ENCODE measurements at places on chromosomes 4 and X.

DNA sequence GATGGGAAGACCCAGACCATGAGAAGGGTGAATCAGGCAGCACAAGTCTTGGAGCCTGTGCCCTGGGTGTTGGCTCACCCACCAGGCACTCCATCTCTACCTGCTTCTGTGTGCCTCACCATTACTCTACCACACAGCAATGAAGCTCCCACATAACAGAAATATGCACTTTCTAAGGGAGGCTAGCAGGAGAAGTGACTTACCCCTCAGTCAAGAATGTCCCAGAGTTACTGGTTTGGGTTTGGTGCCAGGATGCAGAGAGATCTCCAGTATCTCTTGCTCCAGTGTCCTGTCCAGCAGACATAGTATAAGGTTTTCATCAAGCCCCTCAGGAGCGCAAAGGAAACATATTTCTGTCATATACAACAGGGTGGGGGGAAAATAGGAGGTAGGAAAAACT lies 11.3 kb upstream of the RAB40A start:
- DNase-seq, result no peak

GRCh38 chr4:23981328-23981727 lies 91.5 kb upstream of the PPARGC1A start:
- DNase-seq, result no peak

DNA sequence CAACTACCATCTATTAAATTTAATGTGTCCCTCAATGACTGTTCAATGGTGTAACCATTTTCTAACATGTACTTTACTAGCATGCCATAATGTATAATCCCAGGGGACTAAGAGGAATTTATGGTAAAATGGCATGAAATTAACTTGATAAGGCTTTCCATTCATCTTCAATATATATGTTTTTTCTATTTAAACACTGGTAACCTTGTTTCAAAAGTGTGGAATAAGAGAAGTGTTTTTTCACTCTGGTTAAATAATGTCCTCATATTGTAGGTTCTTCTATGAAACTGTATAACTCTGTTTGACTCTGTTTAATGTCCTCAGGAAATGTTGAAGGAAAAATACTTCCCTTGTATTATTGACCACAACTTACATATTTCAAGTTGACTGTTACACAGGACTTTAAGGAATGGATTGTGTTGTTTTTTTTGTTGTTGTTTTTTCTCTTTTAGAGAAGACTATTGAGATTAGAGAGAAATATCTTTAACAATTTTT lies 113.8 kb upstream of the ARSJ start:
- DNase-seq, result no peak

DNA sequence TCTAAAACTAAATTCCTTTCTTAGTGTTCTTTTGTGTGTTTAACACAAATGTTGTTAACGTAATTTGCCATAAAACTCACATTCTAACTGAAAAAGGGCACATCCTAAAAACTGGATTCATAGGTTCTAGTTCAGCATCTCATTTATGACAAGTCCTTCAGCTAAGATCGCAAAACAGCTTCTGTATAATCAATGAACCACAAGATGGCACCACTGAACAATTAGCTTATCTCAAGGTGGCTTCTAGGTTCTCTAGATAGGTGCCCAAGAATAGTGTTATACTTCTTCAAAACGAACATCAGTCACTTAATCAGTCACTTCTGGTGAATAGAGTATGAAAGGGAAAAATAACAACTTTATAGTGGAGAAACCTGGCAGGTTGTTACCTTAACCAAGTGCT lies 54.3 kb downstream of the NRK start:
- DNase-seq, result no peak

DNA sequence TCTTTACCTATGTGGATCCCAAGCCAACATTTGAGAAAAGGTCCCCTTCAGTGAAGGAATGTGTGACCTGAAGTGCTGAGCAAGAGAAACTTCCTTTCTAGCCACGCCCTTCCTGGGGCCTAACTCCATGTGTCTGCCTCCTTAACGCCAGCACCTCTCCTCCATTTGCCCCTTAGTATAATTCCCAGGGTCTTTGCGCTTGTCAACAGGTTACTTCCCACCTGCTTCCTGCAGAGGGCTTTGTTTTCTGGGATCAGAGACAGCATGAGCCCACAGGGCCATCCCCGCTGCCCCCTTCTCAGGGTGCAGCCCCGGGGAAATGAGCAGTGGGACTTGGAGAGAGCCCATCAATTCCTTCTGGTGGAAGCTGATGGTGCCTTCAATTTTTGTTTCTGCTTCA lies 45.9 kb upstream of the DRD5 start:
- no peak for DNase-seq

DNA sequence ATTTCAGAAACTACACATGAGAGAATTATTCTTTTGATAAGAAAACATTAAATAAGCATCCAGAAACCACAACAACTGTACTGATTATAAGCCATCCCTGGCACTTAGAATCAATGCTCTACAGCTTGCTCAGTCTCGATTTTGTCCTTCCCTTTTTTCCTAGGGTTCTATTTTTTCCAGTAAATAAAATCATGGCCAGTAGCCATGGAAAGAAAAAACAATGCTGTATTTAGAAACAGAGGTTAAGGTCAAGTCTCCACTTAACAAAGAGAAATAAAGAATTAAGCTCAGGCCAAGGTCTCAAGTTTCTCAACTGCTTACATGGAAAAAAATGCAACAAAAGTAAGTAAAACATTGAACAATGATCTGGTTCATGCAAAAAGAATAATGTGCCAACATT lies 38.7 kb upstream of the GRID2 start:
- no peak for DNase-seq

- no peak for DNase-seq
Measured at GRCh38 chrX:84078991-84079390, 109.0 kb downstream of the RPS6KA6 start.

DNA sequence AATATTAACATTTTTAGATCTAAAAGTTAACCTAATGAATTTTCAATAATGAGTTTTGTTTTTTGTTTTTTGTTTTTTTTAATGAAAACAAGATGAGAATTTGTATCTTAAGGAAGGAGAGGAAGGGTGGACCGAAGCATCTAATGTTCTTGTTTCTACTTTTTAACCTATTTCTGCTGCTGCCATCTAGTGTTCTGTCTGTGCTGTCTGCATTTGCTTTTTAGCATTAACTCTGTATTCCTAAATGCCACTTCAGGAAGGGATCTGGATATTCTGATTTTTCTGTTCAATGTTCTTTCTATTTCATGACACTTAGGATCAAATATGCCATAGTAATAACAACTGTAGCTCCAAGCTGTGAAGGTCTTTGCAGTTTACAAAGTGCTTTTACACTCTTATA lies 161.7 kb downstream of the BRWD3 start:
- DNase-seq, result no peak

DNA sequence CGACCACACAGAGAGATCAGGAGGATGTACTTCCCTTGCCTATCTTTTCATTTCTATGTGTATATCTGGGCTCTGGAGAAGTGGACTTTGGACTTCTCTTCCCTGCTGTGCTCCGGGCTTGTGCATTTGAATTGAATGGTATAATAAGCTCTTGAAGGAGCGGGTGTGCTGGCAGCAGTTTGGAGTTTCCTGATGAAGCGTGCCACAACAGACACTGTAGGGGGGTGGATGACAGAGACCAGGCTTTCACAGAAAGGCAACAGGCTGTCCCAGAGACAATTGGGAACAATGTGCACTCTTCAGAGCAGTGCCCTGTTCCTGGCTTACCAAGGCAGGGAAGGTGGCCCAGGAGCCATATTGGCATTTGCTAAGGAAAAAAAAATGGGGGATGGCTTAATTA lies 170.1 kb downstream of the FRMPD4 start:
- no peak for DNase-seq

DNA sequence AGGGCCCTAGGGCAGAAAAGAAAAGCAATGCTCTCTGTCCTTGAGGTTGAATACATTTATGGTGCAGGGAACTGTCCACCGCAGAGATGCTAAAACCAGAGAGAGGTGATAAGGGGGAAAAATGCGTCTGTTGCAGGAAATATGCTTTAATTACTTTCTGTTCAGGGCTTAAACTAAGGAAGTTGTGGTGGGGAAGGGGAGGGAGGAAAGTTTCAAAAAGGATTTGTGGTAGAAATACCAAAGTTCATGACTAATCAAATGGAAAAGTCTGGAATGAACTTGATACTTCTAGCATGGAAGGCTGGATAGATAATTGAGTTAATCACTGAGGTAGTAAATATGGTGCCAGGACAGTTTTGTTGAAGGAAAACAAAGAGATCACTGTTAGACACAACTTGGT lies 99.0 kb downstream of the ASB9 start:
- no peak for DNase-seq

GRCh38 chr4:129747756-129748155 lies 651.8 kb downstream of the C4orf33 start:
- DNase-seq, result no peak

DNA sequence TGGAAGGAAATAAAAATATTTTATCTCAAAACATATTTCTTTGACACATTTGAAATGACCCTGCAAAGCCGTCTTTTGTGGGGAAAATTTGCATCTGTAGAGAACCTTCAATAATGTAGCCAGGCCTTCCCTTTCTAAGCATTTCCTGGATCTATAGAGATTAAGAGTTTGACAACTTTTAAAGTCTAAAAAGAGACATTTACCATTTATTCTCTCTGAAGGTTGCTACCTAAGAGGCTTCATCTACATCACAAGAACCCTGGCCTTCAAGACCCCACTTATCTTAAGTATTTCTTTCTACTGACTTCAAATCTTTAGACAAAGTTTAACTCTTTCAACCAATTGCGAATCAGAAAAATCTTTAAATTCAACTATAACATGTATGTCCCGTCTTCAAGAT lies 1639.8 kb downstream of the RPA4 start:
- DNase-seq, result no peak
